ENCODE measurements at places on chromosomes 1 and 21.

DNA sequence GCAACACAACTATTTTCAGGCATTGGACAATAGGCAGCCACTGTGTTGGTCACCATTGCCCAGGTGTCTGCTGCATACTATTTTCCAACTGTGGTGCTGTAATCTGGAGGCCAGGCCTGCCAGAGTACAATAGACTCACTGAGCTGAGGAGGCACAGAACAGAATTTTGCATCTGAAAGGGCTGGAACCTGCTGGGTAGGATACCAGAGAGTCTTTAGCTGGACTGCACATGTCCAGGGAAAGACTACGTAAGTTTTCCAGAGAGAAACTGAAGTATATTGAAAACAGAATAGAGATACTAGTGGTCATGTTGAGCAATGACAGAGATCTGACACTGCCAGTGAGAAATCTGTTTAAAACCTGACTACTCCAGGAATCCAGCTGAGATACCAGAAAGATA is 200.8 kb downstream of the RASAL2 start:
- DNase-seq, result no peak

GRCh38 chr1:26094076-26094669 is 17.5 kb upstream of the PDIK1L start:
- no peak for DNase-seq

DNA sequence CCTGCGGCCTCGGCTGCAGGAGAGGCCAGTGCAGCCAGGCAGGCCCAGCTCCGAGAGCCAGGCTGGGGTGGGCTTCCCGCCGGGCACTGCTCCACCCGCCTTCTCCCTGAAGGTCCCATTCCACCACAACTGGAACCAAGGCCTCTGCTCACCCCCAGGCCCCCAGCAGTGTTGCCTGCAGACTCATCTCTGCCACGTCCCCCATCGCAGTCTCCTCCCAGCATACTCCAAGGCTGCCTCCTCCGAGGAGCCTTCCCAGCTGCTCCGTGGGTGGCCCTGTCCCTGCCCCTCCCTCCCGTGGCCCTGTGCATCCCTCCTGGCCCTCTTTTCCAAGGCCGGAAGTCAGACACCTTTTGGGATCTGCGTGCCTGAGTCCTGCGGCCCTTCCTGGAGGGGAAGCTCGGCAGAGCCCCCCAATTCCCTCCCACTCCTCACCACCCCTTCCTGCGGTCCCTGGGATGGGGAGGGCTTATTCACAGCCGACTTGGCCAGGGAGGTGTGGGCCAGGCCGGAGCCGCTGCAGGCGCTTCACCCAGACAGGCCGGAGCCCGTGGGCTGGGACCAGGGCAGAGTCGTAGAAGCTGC is 47.6 kb downstream of the SLX9 start:
- no peak for DNase-seq

- no peak for DNase-seq
Measured at GRCh38 chr21:44520326-44521300, 19.4 kb downstream of the KRTAP10-1 start.

DNA sequence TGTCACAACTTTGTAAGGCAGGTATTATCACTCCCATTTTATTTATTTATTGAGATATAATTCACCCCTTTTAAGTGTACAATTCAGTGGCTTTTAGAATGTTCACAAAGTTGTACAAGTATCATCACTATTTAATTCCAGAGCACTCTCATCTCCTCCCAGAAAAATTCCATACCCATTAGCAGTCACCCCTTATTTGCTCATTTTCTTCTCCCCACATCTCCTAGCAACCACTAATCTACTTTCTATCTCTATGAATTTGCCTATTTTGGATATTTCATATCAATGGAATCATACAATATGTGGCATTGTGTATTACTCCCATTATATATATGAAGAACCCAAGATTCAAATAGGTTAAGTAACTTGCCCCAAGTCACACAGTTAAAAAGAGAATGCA is 7.0 kb downstream of the DSTYK start:
- no peak for DNase-seq

GRCh38 chr1:36482724-36483388 is at the start of gene CSF3R:
Gene CSF3R (minus strand): TSS chr1:36482913. CDS start chr1:36479496, 3,417 bp downstream.
- no peak for DNase-seq

DNA sequence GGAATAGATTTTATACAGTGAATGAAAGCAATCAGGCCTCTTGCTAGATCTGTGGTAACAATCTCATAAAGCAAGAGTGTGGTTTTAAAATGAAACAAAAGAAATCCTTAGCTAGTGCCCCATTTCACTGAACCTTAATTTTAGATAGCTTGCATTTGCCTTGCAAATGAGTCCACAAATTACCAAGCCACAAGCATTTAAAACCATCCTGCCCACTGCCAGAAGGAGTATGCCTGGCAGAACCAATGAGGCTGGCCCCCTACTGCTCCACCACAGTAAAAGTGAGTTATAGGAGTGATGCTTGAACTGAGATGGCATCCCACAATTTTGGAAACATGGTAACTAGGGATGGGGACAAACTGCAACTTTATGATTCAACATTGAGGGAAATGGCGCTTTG is 206.4 kb upstream of the LMO4 start:
- no peak for DNase-seq

DNA sequence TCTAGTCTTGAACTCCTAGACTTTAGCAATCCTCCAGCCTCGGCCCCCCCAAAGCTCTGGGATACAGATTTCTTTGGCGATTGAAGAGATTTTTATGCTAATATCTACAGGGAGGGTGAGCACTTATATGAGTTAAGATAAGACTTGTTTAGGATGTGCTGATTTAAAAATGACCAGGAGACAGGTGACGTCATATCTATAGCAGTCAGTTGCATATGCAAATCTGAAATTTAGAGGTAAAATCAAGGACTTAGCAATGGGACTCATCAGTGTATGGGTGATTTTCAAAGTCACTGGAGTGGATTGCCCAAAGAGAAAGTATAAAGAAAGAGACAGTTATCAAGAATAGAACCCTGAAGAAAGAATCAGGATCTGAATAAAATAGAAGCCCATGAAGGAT is 394.5 kb downstream of the ADGRL2 start:
- no peak for DNase-seq

GRCh38 chr1:158021721-158022120 is 28.3 kb downstream of the KIRREL1 start:
- no peak for DNase-seq
